Stimulated activated CD4-positive, alpha-beta T cell treated with anti-CD3 and anti-CD28 coated beads, Interleukin-4, amount 100 ng/mL, for 24 hours (primary cell): ENCODE measurements at places on chromosomes 6 and 20.

GRCh38 chr20:46144432-46145025 is 26.4 kb downstream of the CD40 start:
- DNase-seq, result no peak

- DNase-seq, result no peak
Measured at GRCh38 chr20:4216142-4216735, 200.9 kb upstream of the RNF24 start.

GRCh38 chr6:168116438-168116974 is 37.5 kb upstream of the FRMD1 start:
- no peak for DNase-seq

DNA sequence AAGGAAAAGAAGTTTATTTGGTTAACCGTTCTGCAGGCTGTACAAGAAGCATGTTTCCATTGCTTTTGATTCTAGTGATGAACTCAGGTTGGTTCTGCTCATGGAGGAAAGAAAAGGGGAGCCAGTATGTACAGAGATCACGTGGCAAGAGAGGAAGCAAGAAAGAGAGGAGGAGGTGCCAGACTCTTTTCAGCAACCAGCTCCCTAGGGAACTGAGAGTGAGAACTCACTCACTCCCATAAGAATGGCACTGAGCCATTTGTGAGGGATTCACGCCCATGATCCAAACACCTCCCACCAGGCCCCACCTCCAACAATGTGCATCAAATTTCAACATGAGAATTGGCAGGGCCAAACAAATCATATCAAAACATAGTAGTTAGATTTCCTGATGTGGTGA is 649.1 kb downstream of the EPM2A start:
- DNase-seq, result no peak

DNA sequence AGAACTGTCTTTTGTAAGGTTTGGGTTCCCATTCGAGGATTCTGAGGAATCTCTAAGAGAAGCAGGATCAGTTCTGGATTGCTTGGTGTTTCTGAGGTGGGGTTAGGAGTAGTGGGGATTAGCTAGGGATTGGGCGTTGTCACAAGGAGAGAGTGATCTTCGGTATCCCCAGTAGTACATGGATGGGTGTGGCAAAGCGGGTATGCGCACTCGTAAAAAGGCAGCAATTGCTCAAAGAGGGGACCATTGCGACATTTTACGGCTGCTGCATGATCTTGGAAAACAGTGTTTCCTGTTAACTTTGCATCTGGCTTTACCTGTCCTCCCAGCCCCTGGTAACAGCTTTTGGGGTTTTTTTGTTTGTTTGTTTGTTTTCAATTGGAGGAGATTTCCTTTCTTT is 9.7 kb upstream of the ZSCAN9 start:
- no peak for DNase-seq

- no peak for DNase-seq
Measured at GRCh38 chr6:113684382-113684901, 172.7 kb upstream of the MARCKS start.

GRCh38 chr6:46217671-46218131 is 46.9 kb upstream of the ENPP5 start:
- no peak for DNase-seq

DNA sequence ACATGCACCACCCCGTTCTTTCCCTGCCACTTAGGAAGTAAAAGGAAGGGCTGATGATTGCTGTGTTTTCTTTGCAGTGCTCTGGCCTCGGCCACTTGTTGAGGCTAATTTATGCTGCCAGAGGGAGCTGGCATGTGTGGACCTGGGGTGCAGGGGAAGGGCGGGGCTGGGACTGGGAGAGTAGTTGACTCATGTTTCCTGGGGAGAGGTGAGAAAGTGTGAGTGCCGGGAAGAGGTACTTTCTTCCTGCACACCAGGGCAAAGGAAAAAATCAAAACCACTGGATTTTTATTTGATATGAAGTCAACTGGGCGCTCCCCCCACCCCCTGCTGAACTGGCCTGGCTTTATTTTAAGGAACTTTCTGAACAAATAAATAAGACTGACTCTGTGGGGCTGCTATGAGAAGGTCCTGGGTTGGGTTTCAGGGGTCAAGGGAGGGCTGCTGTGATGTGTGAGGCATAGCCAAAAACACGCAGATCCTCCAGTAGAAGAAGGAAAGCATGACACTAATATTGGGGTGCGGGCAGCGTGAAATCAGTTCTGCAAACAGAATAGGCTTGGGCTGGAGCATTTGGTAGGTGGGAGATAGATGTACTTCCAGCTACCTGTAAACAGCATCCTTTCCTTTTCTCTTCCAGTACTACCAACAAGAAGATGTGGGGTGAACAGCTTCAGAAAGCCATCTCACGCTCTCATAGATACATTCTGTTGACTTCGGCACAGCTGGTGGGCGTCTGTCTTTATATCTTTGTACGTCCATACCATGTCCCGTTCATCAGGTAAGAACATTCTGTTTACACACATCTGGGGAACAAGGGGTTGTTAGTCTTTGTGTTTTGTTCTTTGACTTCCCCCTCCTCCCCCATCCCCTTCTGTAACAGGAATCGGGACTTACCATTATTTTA is 87.5 kb downstream of the SYNJ2 start:
- DNase-seq, result no peak

DNA sequence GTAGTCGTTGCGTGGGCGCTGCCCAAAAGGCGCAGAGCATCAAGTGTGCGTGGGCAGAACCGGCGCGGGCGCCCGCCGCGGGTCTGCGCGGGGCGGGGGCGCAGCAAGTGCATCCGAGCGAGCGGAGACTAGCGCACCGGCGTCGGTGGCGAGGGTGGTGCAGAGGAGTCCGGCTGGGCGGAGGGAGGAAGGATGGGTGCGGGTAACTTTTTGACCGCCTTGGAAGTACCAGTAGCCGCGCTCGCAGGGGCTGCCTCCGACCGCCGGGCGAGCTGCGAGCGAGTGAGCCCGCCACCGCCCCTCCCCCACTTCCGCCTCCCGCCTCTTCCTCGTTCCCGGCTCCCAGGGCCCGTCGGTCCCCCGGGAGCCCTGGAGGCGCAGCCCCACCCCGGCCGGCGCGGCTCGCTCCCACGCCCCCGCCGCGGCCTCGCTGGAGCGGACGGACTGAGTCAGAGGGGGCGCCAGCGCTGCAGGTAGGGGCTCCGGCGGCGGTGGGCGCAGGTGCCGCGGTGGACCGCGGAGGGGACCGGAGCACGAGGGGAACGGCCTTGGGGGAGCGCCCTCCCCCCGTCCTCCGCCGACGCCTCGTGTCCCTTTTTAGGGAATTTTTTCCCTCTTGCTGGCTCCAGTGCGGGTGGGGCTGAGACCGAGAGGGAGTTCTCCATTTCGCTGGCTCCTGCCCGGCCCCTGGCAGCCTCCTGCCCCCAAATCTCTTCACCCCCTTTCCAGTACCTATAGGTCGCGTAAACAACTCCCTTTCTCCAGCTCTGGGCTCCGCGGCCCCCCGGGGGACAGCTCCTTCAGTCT is 1.6 kb upstream of the DBNDD2 start:
- peak; percentile 32 for DNase-seq

- no peak for DNase-seq
Measured at GRCh38 chr6:70709826-70710225, 42.1 kb downstream of the SMAP1 start.

GRCh38 chr6:12844284-12845223 is 128.0 kb downstream of the PHACTR1 start:
- DNase-seq, result no peak

- DNase-seq, result no peak
Measured at GRCh38 chr6:149311766-149312165, 5.7 kb upstream of the TAB2 start.

DNA sequence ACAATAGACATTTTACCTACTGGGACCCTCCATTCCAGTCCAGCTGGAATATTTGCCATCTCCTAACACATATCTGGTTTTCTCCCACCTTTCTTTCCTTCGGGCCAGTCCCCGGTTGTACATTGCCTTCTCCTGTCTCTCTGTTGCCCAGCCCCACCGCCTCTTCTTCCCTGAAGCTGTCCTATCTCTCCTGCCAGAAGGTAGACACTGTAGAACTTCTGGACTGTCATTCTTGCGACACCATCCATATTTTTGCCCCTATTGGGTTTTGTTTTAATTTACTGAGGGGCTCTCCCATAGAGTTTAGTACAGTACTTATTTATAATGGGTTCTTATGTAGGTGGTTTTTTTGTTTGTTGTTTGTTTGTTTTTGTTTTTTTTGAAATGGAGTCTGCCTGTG is 4.9 kb downstream of the PTK7 start:
- DNase-seq, result no peak

DNA sequence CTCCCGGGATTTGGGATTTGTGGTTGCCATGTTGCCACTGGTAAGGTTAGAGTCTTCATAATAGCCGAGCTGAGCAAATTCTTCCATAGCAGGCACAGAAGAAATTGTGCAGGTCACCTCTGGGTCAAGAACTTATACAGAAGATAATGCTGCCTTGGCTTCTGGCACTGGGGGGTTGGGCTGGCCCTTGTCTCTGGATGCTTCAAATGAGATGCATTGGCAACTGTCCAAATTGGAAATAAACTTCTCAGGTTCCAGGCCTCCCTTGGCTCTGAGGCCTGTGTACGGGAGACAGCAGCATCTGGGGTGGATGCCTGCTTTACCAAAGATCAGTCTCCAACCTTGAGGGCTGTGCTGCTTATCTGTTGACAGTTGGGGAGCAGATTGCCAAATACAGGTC is 26.2 kb downstream of the MYO6 start:
- DNase-seq, result no peak

DNA sequence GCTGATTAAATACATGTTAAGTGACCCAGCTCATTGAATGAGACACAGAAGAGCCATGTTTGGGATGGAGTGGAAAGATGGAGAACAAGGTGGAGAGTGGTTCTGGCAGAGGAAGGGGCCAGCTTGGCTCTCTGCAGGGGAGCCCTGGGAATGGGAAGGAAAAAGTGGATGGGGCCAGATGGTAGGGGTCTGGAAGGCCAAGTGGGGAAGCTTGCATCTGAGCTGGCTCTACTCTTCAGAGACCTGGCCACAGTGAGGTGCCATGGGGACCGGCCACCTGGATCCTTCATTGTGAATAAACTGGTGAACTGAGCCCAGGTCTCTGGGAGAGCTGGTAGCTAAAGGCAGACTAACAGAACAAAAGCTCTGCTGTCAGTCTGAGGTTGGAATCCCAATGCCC is 48.9 kb upstream of the SIRPA start:
- no peak for DNase-seq

GRCh38 chr20:43919686-43920403 is 5.2 kb downstream of the TOX2 start:
- DNase-seq, result no peak

GRCh38 chr6:33305052-33305451 is 6.3 kb upstream of the RGL2 start:
- no peak for DNase-seq

DNA sequence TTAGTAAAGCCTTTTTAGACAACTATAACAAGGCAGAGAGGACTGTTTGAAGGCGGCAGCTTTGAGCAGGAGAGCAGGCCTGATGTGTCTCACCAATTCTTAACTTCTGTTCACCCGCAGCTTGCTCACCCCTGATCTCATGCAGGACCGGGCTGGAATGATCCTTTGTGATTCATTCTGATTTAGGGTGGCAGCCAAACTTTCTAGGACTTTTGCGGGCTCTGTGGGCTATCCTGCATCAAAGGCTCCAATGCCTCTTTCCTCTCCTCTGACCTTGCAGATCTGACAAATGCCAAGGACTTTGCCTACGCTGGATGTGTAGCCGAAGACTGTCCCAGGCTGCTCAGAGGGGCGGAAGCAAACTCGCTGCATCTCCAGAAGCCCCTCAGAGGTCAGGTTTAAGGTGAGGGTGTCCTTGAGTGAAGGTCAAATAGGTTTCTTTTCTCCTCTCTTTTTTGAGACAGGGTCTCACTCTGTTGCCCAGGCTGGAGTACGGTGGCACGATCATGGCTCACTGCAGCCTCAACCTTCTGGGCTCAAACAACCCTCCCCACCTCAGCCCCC is 72.3 kb downstream of the VEGFA start:
- DNase-seq, result no peak

DNA sequence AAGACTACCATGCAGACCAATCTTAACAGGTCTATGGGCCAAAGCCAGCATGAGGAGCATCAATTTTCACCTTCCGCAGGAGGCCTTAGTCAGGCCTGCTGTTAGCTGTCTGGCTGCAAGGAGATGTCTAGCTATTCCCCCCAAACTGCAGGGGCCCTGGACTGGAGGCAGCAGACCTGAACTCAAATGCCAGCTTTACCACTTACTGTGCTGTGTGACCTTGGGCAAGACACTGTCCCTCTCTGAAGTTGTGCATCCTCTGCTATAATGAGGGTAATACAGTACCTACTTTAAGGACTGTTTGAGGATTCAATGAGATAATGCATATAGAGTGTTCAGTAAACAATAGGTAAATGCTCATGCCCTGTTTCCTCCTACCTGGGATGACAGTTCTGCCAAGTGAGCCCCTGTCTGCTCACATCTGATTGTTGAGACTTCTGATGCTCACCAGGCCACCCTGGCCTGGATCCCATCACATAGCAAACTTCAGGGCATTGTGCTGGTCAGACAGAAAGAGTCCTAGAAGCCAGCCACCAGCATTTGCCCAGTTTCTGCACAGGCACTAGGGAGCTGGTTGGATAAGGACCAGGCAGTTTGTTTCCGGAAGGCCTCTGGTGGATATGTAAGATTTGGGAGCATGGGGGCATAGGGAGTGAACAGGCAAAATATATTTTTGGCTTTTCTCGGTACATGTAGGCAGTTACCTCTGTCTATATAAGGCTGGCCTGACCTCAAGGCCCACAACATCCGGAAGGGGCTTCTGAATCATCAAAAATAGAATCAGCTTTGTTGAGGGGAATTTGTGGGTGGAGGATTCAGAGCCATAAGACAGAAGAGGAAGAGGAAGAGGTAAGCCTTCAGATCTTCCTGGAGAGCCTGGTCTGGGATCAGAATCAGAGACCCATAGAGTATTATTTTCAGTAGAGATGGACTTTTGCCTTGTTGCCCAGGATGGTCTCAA is 2.3 kb upstream of the OCSTAMP start:
- DNase-seq, result peak; percentile 49

DNA sequence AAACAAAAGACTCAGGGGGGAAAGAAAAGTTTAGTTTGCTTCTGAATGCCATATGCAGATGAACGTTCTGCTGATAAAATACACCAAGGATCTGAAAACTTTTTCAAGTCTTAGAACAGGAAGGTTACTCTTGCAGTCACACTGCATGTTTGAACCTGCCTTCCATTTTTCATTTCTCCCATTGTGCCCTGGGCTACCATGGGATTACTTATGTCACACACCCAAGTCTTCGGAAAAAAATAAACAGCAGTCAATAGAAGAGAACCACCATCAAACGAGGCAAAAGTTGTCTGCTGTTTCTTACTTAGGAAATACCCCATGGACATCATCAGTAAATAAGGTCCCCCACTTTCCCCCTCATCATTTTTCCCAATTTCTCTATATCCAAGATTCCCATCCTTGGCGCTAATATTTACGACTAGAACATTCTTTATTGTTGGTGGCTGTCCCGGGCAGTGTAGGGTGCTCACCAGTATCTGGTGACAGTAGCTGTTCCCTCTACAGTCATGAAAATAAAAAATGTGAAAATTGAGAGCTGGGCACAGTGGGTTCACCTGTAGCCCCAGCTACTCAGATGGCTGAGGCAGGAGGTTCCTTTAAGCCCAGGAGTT is 202.5 kb downstream of the BCAS1 start:
- no peak for DNase-seq

GRCh38 chr20:37914672-37915433 is 11.9 kb downstream of the VSTM2L start:
- no peak for DNase-seq
